Amniotic stem cell (primary cell): ENCODE measurements at places on chromosomes 2 and 18.

DNA sequence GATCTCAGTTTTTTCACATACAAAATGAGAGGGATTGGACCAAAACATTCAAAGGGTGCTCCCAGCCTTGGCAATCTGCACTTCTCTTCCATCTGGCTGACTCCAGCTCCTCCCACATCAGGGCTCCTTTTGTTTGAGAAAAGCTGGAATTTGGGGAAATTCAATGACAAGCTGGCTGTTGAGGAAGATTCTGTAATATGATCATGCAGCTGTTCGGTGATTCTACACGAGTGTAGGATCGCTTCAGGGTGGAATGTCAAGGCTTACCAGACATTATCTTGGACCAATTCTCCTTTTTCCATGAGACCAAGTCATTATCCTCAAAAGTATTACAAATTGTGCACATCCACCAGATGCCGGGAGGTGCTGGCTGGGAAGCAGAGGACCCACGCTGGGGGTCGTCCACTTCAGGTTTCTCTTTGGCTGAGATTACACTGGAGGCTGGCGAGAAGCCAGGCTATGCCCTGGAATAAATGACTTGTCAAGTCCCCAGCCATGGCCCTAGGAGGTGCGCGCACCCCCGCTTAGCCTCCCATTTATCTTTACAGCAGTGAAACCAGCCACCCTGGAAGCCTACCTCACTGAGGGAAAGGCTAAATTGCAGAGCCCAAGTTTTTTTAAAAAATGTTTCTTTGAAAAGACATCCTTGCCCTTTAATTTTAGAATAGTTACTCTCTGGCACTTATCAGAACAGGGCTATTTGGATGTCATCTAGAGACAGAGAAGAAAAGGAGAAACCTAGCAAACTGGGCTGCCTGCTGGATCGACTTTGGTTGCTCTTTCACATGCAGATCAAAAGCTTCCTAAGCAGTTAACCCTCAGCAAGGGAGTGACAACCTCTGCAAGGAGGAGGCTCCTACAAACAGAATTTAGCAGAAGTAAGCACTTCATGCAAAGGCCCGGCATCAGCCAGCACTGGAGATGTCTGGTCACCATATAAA lies 42.5 kb upstream of the LCLAT1 start:
- no peak for DNase-seq

GRCh38 chr2:12277241-12278034 lies 439.3 kb upstream of the TRIB2 start:
- DNase-seq: no peak

DNA sequence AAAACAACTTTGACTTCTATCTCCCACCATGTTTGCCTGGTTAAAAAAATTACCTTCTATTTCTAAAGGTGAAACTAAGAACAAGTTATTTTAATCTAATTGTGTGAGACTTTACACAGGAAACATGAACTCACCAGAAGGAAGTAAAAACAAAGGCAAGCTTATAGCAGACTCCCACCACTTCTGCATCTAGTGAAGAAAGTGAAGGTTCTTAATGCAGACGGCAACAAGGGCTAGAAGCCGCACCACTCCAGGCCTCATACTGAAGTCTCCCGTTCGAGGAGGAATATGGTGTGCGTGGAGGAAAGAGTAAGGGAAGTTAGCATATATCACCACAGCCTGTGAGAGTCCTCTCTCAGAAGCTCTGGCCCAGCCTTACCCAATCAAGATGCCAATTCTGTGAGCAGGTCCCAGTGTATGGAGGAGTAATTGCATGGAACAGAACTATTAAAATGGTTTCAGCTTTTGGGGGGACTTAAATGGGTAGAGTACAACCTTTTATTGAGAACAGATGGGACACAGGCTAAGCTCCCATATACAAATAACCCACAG lies 958.7 kb downstream of the BCL11A start:
- no peak for DNase-seq

GRCh38 chr18:50454387-50454988 lies 79.6 kb downstream of the SKA1 start:
- no peak for DNase-seq

DNA sequence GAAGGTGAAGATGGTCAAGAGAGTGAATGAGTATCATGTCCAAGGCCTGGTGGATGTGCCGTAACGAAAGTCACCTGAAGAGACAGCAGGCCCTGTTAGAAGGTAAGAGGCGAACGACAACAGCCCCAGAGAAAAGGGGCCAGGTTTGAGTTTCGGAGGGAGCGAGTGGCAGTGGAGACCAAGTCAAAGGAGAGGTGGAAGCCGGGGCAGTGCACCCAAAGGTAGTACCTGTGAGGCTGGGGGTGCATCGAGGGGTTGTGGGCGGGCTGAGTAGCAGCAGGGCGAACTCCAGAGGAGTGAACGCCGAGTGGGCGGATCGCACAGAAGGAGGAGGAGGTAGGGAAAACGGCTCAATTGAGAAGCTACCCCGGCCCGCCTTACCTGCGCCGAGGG lies 358 bp downstream of the USP37 start:
- no peak for DNase-seq
